KBM-7 (cell line): ENCODE measurements at places on chromosomes 1 and 21.

- DNase-seq, result no peak
These were observed 54.9 kb upstream of the WASF2 start for GRCh38 chr1:27544834-27545233.

DNA sequence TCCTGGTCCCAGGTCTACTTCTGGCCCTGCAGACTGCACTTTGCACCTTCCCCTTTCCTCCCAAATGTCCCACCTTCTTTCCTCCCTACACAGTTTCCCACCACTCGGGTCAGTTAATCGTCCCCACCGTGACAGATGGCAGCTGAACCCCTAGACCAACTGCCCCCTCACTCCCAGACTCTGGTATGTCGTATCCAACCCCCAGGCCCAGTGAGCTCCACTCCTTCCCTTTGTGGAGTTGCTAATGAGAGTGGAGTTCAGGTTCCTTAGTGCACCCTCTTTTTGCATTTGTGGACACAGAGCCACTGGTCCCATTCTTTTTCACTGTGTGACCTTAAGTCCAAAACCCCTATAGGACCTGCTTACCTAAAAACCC, 1.8 kb downstream of the MAN1C1 start:
- DNase-seq, result no peak

DNA sequence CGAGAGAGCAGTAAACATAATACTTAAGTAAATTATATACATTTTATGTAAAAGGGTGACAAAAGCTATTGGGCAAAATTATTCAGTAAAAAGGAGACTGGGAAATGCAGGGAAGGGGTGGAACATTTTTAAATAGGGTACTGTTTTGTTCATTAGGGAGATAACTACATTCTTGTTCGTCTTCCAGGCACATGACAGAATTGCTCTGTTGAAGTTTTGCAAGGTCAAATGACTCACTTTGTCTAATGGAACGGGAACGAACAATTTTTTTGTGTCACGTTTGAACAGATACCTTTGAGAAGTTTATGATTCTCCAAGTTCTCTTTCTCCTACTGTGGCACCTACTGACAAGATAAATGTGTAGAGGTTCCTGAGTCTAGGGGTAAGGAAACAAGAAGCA, 382.3 kb upstream of the ZRANB2 start:
- no peak for DNase-seq

DNA sequence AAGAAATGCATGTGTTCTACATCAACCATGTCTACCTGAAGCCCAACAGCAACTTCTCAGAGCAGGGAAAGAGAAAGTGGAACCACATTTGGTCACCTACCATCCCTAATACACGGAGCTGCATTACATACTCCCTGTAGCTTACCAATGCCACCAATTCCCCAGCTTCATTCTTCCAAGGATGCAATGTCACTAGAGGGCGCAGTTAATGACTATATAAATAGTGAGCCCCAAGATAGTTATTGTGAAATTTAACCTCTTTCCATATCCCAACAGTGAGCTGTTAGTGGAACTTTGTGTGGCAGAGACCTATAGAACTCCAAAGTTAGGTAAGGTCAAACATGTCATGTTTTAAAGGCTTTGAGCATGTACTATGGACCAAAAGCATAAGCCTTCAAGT, 618.3 kb downstream of the SMYD3 start:
- peak; percentile 45 for DNase-seq
